NCI-H460 (cell line): ENCODE measurements at places on chromosomes 5 and 9.

DNA sequence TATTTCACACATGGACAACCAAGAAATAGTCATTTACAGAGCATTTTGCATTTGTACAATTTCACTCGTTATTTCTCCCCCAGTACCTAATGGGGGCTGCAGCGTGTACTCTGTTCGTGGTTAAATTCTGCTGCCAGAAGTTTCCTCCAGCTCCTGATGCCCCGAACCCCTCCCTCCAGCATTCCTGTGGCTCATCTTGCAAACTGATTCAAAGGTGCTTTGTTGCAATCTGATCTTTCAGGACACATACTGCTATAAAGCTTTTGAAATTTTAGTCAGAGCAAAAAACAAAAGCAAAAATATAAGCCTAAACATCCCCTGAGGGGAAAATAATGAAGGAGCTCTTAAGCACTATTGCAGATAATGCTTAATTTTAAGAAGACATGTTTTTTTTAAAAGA, 27.7 kb downstream of the UBLCP1 start:
- DNase-seq = no peak

DNA sequence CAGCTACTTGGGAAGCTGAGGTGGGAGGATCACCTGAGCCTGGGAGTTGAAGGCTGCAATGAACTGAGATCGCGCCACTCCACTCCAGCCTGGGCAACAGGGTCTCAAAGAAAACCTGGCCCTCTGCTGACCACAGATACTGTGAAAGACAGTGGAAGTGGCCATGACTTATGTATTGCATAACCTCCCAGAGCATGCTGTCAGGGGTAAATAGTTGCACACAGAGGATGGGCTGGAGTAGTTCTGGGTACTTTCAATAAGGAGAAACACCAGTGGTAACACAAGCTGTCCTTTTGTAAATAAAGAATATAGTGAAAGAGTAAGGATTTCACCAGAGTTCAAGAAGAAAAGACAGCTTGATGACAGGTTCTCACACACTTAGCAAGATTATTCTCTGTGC, 1.8 kb downstream of the ACER2 start:
- DNase-seq = no peak

- DNase-seq = no peak
These were observed 48.9 kb downstream of the SLC12A7 start for GRCh38 chr5:1062761-1063568.

- DNase-seq = no peak
These were observed 269.4 kb upstream of the MVB12B start for GRCh38 chr9:126057121-126057825.

GRCh38 chr5:59249160-59249559, 644.4 kb downstream of the PDE4D start:
- no peak for DNase-seq

DNA sequence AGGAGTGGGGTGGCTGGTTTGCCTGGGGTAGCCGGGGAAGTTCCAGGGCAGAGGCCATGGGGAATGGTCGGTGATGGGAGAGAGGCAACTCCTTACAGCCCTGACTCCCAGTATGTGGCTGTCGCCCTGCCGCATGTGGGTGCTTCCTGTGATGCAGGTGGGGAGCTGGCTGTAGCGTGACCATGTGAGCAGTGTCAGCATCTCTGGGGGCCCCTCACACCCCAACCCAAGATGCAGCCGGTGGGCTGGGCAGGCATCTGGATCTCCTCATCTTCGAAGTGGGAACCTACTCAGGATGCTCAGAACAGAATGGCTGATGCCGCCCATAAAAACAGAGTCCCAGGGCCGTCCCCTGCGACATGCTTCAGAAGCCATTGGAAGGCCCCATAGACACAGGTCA, 45.0 kb downstream of the BARX1 start:
- DNase-seq = no peak

DNA sequence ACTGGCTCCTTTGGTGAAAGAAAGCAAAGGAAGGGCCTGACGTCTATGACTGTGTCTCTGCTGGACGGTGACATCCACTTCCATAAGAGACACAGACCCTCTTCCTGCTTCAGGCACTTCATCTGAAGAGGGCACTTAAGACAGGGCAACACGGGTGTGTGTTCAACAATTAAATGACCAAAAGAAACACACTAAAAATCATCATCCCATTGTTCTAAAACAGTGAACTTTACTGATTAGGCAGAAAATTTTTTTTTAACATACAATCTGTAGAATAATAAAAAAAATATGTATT, 58.5 kb downstream of the GOLM1 start:
- no peak for DNase-seq

DNA sequence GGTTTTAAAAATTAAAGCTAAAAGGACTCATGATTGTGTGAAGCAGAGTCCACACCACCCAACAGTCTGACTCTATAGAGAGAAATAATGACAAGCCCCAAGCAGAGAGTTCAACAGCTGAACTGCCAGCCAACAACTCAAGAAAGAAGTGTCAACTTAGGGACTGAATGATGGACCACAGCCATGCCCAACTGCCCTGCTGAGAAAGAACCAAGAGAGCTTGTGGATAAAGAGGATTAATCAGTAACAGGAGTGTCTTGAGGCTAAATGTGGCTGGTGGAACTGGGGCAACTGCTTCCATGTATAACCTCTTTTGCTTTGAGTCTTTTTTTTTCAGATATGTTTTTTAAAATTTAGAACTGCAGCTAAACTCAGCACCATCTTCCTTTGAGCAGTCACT, 109.3 kb downstream of the HSD17B3 start:
- DNase-seq = no peak

- DNase-seq = no peak
These were observed 4.5 kb downstream of the CORO2A start for GRCh38 chr9:98187926-98188325.

DNA sequence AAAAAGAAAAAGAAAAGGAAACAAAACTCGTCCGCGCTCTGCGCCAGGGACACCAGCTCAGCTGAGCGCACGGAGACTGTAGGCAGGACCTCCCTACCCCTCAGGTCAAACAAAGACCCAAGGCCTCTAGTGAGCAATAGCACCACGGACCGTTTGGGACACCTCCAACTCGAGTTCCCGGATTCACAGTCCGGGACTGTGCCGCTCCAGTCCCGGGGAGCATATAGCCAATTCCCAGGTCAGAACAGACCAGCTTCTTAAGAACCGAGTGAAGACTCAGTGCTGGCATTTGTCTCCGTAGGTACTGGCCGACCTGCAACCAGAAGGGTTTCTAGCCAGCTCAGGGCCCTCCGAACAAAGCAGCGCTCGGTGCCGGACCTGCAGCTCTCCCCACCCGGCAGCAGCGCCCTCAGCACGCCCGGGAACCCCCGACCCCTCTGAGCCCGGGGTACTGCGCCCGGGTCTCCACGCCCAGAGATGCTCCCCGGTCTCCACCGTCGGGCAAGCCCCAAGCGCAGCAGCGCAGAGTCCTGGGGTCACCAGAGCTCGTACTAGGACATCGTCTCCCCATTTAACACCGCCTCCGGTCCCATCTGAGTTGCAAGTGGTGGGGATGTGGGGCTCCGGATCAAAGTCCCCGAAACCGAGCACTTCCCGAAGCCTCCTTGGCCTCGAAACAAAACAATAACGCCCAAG, 591 bp downstream of the ABCA1 start:
- DNase-seq = no peak

- DNase-seq = no peak
These were observed 69.9 kb downstream of the TRPM6 start for GRCh38 chr9:74817816-74818215.

DNA sequence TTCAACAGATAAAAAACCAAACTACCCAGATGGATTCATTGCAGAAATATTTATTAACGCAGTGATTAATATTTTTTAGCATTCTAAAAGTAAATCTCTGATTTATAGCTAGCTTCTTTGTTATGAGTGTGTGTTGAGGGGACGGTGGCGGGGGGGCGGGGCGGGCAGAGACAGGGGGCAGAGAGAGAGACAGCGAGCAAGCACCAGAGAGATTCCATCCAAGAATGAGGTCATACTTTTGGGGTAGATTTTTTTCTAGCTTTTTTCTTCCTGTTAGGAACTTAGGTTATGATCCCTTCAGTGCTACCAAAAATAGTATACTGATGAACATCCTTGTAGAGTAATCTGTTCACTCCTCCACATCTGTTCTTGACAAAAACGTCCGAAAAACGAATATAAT, 500 bp upstream of the ZNF883 start:
- DNase-seq = no peak

DNA sequence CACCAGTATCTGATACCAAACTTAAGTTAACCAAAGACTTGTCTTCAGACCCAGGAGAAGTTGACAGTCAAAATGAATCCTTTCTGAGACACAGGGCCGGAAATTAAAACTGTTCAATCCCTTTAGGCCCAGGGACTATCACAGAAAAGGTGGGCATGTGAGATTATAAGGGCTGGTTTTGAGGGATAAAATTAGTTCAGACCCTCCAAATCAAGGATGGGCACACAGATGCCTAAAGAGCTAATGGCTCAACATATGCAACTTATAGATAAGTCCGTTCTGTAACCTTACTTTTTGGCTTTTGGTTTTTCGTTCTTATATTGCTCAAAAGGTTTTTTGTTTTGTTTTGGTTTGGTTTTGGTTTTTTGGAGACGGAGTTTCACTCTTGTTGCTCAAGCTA, 129.6 kb upstream of the ABCA1 start:
- no peak for DNase-seq

DNA sequence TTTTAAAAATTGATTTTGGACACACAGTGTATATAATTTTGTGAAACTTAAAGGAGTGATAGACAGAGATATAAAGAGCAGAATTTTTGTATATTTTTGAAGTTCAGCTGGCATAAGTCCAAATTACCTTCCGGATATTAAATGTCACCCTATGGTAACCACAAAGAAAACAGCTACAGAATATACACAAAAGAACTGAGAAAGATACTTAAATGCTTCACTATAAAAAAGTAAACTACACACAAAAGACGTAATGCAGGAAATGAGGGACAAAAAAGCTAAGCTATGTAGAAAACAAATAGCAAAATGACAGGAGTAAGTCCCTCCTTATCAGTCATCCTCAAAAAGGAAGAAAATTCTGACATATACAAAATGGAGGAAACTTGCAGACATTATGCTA, 29.4 kb downstream of the HACD4 start:
- DNase-seq = no peak

GRCh38 chr9:86642721-86643120, 288.5 kb upstream of the TUT7 start:
- no peak for DNase-seq

DNA sequence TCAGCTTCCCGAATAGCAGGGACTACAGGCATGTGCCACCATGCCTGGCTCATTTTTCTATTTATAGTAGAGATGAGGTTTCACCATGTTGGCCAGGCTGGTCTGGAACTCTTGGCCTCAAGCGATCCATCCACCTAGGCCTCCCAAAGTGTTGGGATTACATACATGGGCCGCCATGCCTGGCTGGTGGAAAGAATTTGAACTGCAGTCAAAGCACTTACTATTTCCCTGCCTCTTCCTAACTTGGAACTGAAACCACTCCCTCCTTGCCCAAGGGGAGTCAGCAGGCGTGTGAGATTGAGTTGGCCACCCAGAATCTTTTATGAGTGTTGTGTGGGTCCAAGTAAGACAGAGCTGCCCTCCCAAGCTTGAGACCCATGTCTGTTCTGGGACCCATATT, 86.1 kb upstream of the PTPN3 start:
- DNase-seq = no peak

- no peak for DNase-seq
These were observed 59.6 kb upstream of the LIFR start for GRCh38 chr5:38615981-38616451.

GRCh38 chr9:19615036-19615624, 173.7 kb downstream of the SLC24A2 start:
- no peak for DNase-seq

DNA sequence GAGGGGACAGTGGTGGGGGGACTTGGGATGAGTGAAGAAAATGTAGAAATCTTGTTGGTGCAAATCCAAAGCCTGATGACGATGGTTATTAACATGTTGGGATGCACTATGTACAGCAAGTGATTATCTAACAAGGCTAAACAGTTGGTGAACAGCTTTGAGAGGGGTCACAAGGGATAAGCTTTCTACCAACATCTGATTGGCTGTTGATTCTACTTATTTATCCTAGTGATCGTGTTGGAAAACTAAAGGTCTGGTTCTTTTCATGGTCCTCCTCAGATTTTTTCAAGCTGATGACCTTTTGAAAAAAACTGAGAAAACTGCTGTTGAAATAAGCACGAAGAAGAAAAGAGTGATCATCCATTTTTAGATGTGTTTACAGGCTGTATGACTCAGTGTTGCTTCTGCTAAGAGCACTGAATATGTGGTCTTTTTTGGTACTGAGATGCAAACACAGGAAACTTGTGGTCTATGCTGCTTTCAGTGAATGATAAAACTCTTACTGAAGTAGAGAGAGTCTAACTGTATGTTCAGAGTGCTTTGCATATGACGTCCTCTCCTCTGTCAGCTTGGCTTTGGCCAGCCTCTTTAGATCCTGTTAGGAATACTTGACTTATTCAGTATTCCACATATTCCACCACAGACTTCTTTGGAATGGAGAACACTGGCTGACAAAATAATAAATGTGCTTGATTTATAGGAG, 174.8 kb downstream of the SLF1 start:
- no peak for DNase-seq

DNA sequence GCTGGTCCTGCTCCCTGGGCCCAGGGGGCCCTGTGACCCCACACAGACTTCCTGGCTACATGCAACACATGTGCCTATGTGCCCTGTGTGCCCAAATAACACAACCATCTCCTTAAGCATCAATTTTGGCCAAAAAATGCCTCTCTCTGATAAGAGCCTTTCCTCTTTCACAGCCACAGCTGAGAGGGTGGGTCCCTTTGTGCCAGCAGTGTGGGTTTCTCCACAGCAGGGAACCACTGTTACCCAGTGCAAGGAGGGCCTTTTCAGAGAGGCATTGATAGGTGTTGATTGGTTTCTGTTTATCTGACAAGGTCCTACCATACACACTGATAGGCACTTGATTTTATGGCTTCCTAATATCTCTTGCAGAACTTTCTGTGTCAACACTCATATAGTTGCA, 42.7 kb downstream of the SYK start:
- no peak for DNase-seq

DNA sequence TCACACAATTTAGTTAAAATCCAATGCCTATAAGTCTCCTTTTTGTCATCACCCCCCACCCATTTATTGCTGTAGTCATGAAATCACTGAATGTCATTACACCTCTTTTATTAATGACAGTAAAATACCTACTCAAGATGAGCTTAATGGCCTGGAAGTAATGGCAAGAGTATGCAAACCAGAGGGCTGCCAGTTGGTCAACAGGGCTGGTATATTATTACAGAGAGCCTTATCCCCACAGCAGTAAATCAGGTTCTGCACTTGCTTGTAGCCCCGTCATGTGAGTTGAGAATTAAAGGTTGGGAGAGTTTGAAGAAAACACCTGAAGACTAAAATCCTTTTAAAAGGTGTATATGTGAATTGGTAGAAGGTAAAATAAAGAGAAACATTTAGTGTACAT, 372.4 kb downstream of the MAT2B start:
- no peak for DNase-seq
